Activated naive CD4-positive, alpha-beta T cell (primary cell): ENCODE measurements at places on chromosomes 7 and 10.

GRCh38 chr7:84100866-84101265, 93.7 kb downstream of the SEMA3A start:
- DNase-seq, result no peak

DNA sequence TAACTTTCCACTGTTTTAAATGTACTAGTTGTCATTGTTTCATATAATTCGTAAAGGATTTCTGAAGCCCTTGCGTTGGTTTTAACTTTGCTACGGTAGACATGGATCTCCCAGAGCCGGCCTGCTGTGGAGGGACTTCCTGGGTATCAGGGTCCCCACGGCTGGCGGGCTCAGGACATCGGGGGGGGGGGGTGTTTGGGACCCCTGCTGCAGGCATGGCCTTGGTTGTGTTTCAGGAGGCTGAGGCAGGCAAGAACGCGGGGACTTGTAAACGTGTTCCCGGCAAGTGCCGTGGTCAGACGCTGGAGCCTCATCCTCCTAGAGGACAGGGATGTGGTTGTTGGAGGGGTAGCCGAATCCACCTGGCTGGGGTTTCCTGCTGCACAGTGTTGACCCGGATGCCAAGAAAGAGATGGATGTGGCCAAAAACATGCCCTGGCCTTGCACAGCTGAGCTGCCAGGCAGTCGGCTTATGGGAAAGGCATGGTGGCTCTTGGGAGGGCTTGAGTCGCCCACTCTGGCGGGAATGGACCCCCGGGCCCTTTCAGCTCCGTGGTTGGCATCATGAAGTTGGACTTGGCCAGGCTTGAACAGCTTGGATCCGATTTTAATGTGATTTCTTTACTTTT, 21.4 kb upstream of the CHST12 start:
- no peak for DNase-seq

DNA sequence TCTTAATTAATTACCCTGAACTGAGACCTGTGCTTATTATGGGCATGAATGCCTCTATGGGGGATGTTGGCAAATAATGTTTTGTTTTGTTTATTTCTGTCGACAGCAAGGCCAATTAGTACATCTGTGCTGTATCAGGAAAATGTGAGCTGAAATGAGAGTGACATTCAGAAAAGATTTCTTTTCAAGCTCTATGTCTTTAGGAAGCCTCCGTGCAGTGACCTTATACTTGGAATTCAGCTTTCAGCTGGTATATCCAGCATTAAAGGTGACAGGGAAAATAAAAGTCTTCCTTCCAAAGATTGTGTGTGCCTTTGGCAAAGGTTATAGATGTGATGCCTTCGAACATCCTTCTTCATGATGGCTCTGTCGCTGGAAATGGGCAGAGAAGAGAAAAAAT, 1061.1 kb downstream of the SORCS3 start:
- DNase-seq, result no peak

GRCh38 chr10:127937069-127937468, 30.2 kb downstream of the PTPRE start:
- no peak for DNase-seq

- DNase-seq, result no peak
Measured at GRCh38 chr10:105950410-105950809, 1214.1 kb downstream of the SORCS1 start.

GRCh38 chr7:105268511-105269392, 120.0 kb downstream of the SRPK2 start:
- DNase-seq, result no peak

GRCh38 chr10:17910125-17910789, 41.5 kb upstream of the SLC39A12 start:
- DNase-seq, result no peak

DNA sequence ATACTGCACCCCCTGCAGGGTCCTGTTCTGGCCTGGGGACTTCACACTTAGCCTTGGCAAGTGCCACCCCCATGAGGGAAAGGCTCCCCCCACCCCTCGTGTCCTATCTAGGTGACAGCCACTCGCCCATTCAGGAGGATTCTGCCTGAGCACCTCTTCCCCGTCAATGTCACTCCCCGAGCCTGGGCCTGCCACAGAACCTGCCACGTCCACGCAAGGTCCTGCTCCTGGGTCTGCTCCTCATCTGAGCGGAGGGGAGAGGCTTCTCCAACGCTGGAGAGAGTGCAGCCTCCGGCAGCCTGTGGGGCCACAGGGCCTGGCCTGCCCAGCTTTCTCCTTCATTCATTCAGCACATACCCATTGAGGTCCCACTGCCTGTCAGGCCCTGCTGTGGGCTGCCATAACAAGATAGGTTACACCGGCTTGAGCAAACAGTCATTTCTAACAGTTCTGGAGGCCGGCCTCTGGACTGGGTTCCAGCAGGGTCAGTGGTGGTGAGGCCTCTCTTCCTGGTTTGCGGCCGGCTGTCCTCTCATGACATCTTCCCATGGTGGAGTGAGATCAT, 92.0 kb upstream of the RET start:
- DNase-seq, result no peak

DNA sequence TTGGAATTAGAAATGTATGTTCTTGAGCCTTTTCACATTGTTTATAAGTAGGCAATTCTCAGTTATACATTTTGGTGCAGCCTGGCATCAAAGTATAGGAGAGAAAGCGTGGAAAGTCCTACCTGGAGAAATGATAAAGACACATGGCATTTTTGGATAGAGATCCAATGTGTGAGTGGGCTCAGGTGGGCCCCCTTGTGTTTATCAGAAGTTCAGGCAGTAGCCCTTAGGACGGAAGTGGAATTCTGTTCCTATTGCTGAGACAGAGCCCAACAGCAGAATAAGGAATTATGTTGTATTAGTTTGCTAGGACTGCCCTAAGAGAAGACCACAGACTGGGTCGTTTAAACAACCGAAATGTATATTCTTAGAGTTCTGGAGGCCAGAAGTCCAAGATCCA, 85.2 kb upstream of the AMPH start:
- no peak for DNase-seq

GRCh38 chr7:34190299-34190698, 285.0 kb downstream of the BMPER start:
- no peak for DNase-seq

- DNase-seq, result no peak
Measured at GRCh38 chr10:93579089-93579488, 12.6 kb downstream of the FFAR4 start.

GRCh38 chr7:152872061-152872744, 112.7 kb downstream of the ACTR3B start:
- DNase-seq, result no peak

- DNase-seq, result no peak
Measured at GRCh38 chr7:2524808-2525657, 5.5 kb downstream of the LFNG start.

- no peak for DNase-seq
Measured at GRCh38 chr10:7006566-7006965, 404.3 kb downstream of the SFMBT2 start.

DNA sequence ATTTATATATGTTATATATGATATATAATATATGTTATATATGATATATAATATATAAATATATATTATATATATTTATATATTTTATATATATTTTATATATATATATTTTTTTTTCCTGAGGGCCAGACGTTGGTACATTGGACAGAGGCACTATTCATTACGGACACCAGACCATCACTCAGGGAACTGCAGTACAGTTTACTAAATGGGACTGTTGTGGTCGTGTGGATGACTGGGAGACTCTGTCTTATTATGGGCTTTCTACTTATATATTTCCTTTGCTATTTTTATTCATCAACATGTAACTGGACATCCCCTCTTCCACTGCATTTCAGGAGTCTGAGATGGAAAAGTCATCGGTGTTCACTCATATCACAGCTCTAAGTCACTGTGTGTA, 87.1 kb upstream of the PRKCQ start:
- no peak for DNase-seq

GRCh38 chr10:30974773-30975415, 56.8 kb downstream of the ZNF438 start:
- no peak for DNase-seq

DNA sequence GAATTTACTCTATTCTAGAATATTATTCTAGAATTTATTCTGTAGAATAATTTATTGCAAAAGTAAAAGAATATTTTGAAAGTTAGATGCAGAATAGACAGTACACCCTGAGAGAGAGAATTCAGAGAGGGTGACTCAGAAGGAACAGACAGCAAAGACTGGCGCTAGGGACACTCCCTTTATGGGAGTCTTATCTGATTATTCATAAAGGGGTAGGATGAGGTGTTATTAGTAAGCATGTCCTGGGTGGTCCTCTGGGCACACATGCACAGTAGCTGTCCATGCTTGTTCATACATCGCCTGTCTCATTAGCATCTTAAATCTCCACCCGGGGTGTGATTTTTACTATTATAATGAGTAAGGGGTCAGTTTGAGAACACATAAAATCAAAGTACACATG, 100.1 kb downstream of the XPNPEP1 start:
- no peak for DNase-seq

DNA sequence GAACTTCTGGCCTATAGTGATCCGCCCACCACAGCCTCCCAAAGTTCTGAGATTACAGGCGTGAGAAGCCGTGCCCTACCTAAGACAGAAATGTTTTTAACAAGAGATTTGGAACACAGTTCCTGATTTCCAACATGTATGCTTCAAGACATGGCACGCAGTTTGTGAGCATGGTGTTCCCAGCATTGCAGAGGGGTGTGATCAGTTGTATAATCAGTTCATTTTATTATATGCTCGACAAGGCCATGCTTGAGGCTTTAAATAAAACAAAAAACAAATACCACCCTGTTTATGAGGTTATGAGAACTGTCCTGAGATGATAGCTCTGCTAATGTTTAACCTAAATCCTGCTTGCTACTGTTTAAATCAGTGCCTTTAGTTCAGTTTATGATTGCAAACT, 60.2 kb downstream of the TASOR2 start:
- DNase-seq, result no peak

- DNase-seq, result no peak
Measured at GRCh38 chr7:84452618-84453017, 258.0 kb upstream of the SEMA3A start.

DNA sequence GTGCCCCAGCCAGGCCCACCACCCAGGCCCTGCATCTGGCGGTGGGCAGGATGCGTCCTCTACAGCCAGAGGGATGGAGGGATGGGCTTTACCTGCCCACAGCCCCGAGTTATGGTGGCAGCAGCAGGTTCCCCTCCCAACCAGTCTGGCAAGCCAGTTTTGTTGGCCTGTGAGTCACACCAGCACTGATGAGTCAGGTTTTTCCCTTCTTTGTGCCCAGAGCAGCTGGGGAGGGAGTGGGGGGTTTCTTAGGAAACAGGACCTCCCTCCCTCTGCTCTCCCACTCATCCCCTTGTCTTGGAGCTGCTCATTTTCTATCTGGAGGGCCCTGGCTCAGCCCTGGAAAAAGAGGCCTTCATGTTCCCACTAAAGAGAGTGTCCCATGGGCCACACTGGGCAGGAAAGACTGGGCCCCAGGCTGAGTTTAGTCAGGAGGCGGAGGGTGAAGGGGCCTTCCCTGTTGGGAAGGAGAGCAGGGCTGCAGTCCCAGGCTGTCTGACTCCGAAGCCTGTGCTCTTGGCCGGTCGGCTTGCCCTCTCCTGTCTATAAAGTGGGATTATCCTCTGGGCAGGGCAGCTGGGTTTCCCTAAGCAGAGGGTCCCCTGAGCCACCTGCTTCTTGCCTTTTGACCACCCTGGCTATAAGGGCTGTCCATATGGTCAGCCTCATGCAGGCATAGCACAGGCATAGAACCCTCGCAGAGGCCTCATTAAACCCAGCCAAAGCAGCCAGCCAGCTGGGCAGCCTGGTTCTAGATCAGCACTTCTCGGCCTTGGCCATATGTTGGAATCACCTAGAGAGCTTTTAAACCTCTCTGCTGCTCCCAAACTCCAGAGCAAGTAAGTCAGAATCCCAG, 30.2 kb upstream of the ANKRD2 start:
- no peak for DNase-seq

- DNase-seq, result no peak
Measured at GRCh38 chr10:73509695-73510094, 13.9 kb upstream of the PPP3CB start.

GRCh38 chr7:135327458-135327857, 93.8 kb downstream of the STRA8 start:
- DNase-seq, result no peak

- no peak for DNase-seq
Measured at GRCh38 chr7:130937830-130938229, 203.8 kb upstream of the KLF14 start.

- no peak for DNase-seq
Measured at GRCh38 chr7:136214356-136214755, 237.2 kb upstream of the MTPN start.

DNA sequence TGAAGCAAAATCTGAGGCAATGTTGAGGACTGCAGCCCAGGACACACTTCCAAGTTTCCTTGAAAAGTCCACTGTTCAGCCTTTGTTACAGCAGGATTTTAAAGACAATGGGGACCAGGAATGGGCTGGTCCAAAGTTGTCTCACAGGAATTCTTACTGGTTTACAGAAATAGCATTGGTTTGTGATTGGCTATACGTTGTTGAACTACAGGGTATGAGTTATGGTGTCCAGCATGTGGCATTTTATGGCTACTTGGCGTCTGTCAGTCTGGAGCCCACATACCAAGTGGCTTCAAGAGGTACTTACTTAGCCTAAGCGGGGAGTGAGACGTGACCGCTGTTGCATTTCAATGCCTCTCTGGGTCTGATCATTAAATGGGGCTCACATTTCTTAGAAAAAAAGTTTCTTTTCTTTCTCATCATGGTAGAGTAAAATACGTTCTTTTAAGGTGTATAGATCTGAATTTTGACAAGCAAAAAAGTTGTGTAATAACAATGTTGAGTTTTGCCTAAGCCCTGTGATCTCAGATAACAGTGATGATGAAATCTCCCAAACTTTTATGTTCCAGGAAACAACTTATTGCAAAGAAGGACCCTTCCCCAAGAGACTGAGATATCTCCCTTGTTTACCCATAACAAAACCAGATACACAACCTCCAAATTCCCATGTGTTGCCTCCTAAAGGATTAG, 100.0 kb upstream of the TRIM24 start:
- DNase-seq, result no peak

DNA sequence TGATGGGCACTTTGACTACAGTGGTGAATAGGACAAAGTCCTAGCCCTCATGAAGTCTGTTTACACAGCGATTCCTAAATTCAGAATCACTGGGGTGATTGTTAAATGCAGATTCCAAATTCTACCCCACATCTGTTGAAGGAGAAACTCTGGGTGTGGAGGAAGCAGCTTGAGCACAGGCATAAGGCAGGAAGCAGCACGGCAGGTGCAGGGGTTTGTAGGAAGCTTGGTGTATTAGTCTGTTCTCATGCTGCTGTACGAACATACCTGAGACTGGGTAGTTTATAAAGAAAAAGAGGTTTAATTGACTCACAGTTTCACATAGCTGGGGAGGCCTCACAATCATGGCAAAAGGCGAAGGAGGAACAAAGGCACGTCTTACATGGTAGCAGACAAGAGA, 5.1 kb downstream of the AKR1E2 start:
- DNase-seq, result no peak

GRCh38 chr7:47714669-47715607, 133.0 kb upstream of the TNS3 start:
- no peak for DNase-seq
